Coronary artery (tissue), 2 donors: ENCODE measurements at places on chromosomes 6 and 20.

DNA sequence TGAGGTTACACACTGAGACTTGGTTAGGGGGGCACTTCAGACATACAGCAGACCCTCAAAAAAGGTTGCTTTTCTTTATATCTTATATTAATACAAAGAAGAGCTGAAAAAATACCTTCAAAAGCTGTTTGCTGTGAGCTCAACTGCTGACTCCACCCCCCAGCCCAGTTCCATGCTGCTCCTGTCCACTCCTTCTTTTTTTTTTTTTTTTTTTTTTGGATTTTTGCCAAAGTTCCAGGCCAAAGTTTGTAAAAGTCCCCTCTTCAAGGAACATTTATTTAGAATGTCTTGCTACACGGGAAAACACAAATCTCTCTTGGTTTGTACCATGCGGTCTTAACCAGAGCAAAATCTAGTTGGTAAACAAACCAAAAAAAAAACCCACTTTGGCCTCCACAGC, 85.3 kb upstream of the AKAP12 start:
- no peak for DNase-seq

- DNase-seq, result no peak
Observed at GRCh38 chr6:135334169-135334568, 153.1 kb downstream of the MYB start.

GRCh38 chr20:46801003-46801702, 91.7 kb downstream of the SLC2A10 start:
- peak; percentile 22 for DNase-seq

DNA sequence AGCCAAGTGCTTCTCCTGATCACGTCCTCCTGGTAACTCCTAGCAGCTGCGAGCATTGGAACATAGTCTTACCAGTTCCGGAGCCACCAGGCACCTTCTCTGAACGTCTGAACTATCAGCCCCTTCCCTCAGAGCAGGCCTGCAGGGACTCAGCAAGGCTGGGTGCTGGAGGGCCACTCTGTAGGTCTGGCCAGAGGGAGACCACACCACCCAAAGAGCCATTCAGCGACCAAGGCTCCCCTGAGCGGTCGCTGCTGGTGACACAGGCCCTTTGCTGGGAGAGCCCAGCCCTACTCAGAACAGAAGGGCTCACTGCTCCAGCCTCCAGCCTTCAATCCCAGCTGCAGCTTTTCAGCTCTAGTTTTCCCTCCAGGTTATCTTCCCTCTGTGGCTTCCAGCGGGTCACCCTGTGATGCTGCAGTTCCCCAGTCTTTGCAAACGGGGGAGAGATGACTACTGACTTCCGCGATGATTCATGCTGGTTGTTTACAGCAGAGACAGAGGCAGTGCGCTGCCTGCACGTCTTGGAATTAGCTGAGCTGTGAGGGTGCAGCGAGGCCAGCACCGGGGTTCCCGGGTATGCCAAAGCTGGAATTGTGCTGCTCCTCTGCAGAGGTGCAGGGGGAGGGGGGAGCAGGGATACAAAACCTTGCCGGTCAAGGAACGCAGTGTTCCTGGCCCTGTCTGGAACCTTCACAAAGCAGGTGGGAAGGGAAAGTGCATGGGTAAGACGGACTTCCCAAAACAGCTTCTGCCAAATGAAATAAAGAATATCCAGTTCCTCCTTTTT, 161.4 kb downstream of the LY86 start:
- DNase-seq, result no peak

DNA sequence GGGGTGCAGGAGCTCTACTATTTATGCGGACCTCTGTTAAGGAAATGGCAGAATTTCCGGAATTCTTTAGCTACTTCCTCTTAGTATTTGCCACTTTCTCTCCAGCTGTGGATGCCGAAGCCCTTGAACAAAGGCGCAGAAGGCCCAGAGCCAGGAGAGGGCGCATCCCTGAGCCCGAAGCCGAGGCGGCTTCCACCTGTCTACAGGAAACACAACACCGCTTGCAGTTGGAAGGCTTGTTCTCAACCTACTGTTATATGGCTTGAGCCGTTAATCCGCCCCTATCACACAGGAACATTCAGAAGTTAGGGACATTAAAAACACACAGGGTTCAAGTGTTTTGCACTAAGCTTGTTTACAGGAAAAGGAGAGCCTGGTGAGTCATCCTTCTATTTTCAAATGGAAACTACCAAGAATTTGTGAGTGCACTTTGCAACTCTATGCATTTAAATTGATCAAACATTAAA, 417.1 kb downstream of the BCKDHB start:
- DNase-seq, result no peak

GRCh38 chr20:57003012-57003411, 263.4 kb downstream of the BMP7 start:
- DNase-seq, result no peak

- DNase-seq, result no peak
Observed at GRCh38 chr6:90107771-90108282, 188.8 kb downstream of the BACH2 start.

- no peak for DNase-seq
Observed at GRCh38 chr6:66605011-66605410, 898.0 kb upstream of the EYS start.

GRCh38 chr20:58706975-58707681, 14.5 kb downstream of the NPEPL1 start:
- DNase-seq, result no peak

DNA sequence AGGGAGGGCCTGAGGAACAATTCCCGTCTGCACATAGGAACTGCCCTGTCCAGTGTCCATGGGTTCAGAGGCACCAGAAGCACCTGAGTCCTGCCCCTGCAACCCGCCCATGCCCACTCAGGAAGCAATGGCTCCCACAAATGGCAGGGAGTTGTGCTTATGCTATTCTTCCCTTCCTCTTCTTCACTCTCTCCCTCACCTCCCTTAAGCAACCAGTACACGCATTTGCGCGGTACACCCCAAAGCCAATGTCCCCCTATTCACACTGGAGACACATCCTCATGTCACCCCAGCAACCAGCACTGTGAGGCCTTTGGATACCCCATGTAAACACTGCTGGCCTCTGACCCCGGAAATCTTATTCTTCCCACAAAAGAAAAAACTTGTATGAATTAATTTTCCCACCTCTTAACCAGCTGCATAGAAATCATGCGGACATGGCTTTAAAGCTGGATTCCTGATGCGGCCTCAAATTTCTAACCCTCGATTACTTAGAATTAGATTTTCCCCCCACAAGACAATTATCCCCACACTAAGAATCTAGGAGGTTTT, 30.9 kb downstream of the FYN start:
- no peak for DNase-seq

DNA sequence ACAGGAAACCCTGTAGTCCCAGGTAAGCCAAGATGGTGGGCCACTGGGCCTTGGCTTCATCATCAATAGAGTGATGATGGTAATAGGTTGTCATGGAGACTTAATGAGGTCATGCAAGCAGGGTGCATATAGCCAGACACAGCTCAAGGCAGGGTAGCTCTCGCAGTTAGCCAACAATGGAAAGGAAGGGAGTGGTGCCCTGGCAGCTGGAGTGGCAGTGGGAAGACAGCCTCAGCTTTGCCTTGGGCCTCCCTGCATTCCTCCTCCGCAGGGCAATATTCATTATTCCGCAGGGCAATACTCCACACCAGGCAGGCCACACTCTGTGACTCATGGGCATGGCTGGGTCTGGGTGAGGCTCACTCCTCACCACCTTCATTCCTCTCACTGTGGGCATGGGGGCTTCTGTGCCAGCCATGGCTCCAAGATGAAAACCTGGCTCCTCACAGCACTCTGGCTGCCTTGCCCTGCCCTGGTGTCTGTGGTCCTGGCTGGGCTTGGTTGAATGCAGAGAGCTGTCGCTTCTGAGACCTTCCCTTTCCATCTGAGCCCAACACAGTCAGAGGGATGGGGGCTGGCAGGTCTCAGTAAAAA, 163.1 kb upstream of the PMEPA1 start:
- DNase-seq, result no peak

GRCh38 chr6:105501826-105502344, 99.0 kb upstream of the PREP start:
- DNase-seq, result no peak

GRCh38 chr6:99143108-99143861, 195.5 kb upstream of the FBXL4 start:
- no peak for DNase-seq

DNA sequence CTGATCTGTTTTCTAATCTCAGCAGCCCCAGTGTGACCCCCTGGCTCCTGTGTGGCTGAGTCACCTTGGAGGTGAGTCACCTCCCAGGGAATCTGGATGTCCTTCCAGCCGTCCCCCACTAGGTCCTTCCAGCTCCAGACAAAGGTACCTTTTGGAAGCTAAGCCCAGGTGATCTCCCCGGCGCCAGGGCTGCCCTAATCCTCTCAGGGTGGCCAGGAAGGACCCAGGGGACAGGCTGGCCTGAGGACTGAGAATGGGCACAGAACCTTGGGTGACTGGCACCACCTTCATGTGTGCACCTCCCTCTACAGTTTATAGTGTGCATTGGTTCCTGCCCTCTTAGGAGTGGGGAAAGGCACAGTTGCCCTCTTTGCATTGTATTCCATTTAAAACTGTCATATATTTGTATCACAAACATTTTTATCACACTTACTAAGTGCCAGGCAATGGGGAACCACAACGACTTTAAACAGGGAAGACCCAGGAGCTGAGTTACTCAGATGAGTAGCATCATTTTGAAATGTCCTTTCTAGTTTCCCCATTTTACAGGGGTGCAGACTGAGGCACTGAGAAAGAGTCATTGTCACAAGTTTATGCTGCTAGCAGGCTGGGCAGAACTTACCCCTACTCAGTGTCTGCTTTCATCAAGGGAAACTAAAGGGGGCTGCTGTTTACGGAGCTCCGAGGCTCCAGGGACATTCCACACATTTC, 2.6 kb upstream of the BPIFB4 start:
- DNase-seq, result no peak

DNA sequence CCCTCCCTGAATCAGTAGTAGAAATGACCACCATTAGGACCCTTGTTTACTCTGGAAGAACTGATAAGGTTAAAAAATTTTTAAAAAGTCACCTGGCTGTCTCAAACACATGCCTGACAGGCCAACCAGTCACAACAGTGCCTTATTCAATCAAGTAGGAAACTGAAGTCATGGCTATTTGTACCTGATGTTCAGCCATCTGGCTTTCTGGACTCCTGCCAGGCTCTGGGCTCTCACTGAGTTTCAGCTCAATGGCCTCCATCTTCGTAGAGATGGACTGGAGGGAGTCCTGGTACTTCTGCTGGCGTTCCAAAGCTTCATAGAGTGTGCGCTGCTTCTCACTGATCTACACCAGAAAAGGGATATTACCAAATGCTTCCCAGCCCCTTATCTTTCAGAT, 343.8 kb downstream of the SYNE1 start:
- no peak for DNase-seq
